Fibroblast of upper back skin (primary cell): ENCODE measurements at places on chromosomes 16 and 17.
A peak's percentile ranks its signal among the peaks of the same experiment; 100 is the strongest.

GRCh38 chr17:50934672-50935220 is 68.6 kb upstream of the TOB1 start:
- no peak for DNase-seq

- DNase-seq = no peak
These were observed 358.2 kb upstream of the TNRC6C start for GRCh38 chr17:77600346-77600745.

DNA sequence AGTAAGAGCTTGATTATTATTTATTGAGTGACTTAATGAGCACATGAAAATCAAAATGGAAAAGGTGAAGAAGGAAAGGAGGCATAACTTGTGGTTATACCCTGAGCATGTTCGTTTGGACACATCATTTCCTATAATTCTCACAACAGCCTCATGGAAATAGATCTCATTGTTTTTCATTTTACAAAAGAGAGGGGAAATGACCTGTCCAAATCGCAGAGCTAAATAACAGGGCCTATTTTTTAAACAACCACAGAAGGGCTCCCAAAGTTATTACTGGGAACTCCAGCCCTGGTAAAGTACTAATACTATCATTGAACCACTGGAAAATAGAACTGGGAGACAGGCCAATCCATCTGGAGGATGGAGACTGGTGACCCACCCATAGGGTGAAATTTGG is 317.7 kb upstream of the C16orf82 start:
- no peak for DNase-seq

GRCh38 chr17:8766731-8767130 is 8.4 kb upstream of the SPDYE4 start:
- no peak for DNase-seq

GRCh38 chr16:89383095-89384003 is 107.0 kb downstream of the ANKRD11 start:
- no peak for DNase-seq

DNA sequence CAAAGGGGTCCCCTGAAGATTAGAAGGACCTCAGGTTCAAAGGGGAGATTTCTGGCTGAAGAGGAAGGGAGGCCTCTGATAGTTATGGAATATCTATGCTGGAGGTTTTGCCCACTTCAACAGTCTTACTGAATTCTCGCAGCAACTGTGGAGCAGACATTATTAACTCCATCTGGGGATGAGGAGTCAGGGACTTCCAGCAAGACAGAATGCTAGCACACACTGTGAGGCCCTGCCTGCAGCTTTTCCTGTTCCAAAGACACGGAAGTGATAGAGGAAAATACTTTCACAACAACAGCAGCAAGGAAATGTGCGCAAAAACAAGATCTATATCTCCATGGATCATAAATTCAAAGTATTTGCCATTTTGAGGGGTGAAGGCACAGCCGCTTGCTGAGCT is 72.8 kb downstream of the RPH3AL start:
- DNase-seq = no peak

DNA sequence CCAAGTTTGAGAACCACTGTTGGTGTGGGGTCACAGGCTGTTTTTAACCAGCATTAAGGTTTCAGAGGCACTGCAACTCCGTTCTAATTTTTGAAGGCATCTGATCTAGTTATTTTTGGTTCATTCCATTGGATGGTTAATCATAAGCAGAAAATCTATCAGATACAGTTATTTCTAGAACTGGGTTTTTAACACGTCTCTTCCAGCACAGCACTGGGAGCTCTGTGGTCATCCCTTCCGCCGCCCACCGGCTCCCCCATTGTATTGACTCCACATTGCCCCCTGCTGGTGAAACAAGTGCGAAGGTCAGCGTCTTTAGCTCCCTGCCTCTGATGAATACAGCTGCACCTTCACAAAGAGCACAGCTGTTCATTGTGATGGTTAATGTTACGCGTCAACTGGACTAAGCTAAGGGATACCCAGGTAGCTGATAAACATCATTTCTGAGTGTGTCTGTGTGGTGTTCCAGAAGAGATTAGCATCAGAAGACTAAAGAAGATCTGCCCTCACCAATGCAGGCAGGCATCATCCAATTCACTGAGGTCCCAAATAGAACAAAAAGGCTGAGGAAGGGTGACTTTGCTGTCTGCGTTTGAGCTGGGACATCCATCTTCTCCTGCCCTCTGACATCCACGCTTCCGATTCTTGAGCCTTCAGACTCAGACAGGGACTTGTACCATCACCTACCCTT is 8.5 kb downstream of the CCL18 start:
- peak; percentile 14 for DNase-seq
